B cell (primary cell): ENCODE measurements at places on chromosomes 6 and 20. TPM values are rescaled to one million over a fixed set of nuclear protein-coding genes. Genes with fewer than 3 reads are reported as not detected.

Gene USP49
- 2.6 and 3.2 TPM in 2 replicates for polyA plus RNA-seq

Gene NOTCH4
- 6.3 and 11.5 TPM in 2 replicates for polyA plus RNA-seq

Gene MYT1
- polyA plus RNA-seq = 0.49 and 0.55 TPM in 2 replicates

Gene HTR1E
- polyA plus RNA-seq = not detected in 2 replicates

Gene PROKR2
- not detected in 2 replicates for polyA plus RNA-seq

Gene HLA-DRA
- 4,498 and 4,999 TPM in 2 replicates for polyA plus RNA-seq

Gene KHDC1L
- not detected in 2 replicates for polyA plus RNA-seq

Gene CST5
- not detected in 2 replicates for polyA plus RNA-seq

Gene PTGIS
- not detected in 2 replicates for polyA plus RNA-seq

Gene FBXO30
- 0.85 and 1.4 TPM in 2 replicates for polyA plus RNA-seq

Gene LST1
- polyA plus RNA-seq = 29.4 and 30.5 TPM in 2 replicates

Gene MOCS3
- 0.91 and 1.0 TPM in 2 replicates for polyA plus RNA-seq

Gene CD164
- 63.4 and 108 TPM in 2 replicates for polyA plus RNA-seq

Gene PRR18
- polyA plus RNA-seq = 0.03 TPM in 1 of 2 replicates, not detected in the other

Gene KIF13A
- 2.1 and 3.1 TPM in 2 replicates for polyA plus RNA-seq

Gene DNMT3B
- 0.15 and 0.16 TPM in 2 replicates for polyA plus RNA-seq

Gene PAX1
- not detected in 2 replicates for polyA plus RNA-seq

Gene DBNDD2
- polyA plus RNA-seq = 3.1 and 9.1 TPM in 2 replicates

Gene NEURL2
- polyA plus RNA-seq = 1.6 and 3.3 TPM in 2 replicates

Gene FNDC11
- polyA plus RNA-seq = 32.3 and 34.2 TPM in 2 replicates

Gene TRMT11
- polyA plus RNA-seq = 12.1 and 16.4 TPM in 2 replicates

Gene COQ3
- polyA plus RNA-seq = 2.3 and 2.9 TPM in 2 replicates

Gene ECT2L
- polyA plus RNA-seq = 0.20 TPM in 1 of 2 replicates, not detected in the other

Gene GINM1
- polyA plus RNA-seq = 14.4 and 14.7 TPM in 2 replicates

Gene HTR1B
- polyA plus RNA-seq = 0.04 TPM in 1 of 2 replicates, not detected in the other

Gene SLC35D3
- not detected in 2 replicates for polyA plus RNA-seq
